ENCODE measurements at places on chromosomes 4 and X.

- peak; percentile 14 for DNase-seq
Observed at GRCh38 chr4:118224243-118224829, 128.5 kb downstream of the PRSS12 start.

- no peak for DNase-seq
Observed at GRCh38 chr4:77493829-77494551, 111.6 kb upstream of the CXCL13 start.

DNA sequence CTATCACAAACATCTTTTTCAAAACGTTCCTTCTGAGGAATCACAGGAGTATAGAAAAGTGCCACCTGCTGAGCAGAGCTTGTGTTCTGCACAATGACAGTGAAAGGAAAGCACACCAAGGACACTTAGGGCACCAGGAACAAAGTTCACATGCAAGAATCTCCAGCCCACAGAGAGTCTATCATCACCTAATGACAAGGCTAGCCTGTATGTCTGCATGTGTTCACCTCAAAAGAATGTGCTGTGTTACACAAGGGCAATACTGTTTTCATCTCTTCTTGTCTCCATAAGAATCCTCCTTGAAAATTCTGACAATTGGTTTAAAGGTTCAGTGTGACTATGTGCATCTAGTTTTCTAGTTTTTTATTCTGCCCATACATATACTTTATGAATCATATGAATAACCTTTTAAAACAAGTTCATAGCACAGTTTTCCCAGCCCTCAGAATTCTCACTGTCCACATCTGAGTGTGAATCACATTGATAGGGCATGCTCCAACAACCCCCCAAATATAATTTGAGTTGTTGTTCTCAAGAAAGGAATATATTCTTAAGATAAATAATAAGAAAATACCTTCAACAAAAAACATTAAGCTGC, 118.0 kb downstream of the PWWP3B start:
- DNase-seq: no peak

DNA sequence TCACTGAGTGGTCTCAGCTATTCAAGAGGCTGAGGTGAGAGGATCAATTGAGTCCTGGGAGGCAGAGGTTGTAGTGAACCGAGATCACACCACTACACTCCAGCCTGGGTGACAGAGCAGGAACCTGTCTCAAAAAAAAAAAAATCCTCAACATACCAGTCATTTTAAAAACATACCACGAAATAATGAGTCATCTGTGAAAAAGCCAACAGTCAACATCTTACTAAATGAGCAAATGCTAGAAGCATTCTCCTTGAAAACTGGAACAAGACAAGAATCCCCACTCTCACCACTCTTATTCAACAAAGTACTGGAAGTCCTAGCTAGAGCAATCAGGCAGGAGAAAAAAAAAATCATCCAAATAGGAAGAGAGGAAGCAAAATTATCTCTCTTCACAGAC, 104.0 kb upstream of the ARHGEF9 start:
- no peak for DNase-seq

- no peak for DNase-seq
Observed at GRCh38 chr4:180766944-180767729, 1476.1 kb upstream of the TENM3 start.

- no peak for DNase-seq
Observed at GRCh38 chrX:24412637-24413363, 52.3 kb upstream of the PDK3 start.

GRCh38 chr4:8555716-8556115, 24.5 kb upstream of the GPR78 start:
- no peak for DNase-seq

DNA sequence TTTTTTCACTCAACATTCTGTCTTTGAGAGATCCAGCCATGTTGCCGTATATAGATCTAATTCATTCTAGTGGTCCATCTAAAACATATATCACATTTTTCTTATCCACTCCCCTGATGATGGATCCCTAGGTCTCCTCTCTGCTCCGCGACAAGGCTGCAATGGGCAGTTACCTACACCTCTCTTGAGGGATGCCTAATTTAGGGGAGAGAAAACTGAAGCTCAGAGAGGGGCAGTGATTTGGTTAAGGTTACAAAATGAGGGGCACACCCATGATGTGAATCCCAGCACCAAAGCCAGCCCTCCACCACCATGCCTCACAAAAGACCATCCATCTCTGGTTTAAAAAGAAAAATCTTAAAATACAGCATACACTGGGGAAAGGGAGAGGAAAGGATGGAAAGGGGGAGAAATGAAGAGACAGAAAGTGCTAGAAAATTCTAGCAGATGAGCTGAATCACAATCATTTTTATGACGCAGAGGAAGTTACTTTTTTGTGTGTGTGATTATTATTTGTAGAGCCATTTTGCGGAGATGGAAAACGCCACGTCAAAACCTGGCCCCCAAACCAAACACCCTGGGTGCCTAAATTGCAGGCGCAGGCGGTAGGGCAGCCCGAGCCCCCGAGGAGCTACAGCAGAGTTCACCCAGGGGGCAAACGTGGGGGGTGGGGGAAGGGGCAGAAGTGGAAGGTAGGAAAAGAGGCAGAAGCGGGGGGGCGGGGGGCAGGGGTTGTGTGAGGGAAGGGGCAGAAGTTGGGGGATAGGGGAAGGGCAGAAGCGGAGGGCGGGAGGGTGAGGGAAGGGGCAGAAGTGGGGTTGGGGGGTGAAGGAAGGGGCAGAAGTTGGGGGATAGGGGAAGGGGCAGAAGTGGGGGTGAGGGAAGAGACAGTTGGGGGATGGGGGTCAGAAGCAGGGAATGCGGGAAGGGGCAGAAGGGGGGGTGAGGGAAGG, 1.3 kb upstream of the TSPYL2 start:
- DNase-seq: no peak

DNA sequence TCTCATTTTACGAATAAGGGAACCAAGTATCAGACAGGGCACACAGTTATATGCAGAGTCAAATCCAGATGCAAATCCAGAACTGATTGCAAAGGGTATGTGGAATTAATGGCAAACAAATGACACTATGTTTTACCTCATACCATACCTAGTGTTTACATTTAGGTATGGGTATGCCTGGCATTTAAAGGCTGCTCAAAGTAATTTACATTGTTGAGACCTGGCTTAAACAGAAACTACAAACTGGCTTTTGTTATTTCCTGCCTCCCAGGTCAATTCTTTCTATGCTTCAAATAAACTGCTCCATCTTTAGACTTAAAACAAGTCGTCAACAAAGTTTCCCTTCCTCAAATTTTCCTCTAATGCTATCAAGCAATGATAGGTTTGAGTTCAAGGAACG, 33.7 kb downstream of the ANKRD17 start:
- peak; percentile 11 for DNase-seq

DNA sequence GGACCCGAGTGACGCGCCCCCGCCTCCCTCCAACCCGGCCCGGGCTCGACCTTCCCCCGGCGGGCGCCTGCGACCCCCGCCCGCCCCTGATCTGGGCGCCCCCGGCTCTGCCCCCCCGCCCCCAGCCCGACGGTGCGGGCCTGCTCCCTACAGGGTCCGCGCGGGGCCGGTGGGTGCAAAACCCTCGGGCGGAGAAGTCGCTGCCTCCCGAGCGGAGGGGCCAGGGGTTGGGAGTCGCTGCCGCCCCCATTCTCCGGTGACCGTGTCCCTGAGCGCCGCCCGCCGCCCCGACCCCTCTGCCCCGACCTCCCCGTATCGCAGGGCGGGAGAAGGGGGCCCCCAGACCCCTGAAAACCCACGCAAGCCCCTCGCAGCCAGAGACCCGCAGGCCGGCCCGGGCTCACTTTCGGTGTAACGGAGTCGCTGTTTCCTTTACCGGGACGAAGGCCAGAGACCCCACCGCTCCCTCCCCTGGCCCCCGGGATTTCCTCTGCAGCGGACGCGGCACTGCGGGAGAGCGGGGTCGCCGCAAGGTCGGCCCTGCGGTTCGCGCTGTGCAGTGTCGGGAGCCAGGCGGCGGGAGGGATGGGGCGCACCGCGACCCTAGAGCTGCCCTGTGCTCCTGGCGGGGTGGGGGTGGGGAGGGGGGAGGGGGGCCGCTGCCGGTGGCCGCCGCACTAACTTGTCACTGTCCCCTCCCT, 729 bp upstream of the CPLX1 start:
- DNase-seq: no peak

- DNase-seq: peak; percentile 35
Observed at GRCh38 chr4:110059556-110060191, 138.7 kb downstream of the ELOVL6 start.

GRCh38 chrX:130170752-130171445, 863 bp upstream of the RAB33A start:
- peak; percentile 80 for DNase-seq

DNA sequence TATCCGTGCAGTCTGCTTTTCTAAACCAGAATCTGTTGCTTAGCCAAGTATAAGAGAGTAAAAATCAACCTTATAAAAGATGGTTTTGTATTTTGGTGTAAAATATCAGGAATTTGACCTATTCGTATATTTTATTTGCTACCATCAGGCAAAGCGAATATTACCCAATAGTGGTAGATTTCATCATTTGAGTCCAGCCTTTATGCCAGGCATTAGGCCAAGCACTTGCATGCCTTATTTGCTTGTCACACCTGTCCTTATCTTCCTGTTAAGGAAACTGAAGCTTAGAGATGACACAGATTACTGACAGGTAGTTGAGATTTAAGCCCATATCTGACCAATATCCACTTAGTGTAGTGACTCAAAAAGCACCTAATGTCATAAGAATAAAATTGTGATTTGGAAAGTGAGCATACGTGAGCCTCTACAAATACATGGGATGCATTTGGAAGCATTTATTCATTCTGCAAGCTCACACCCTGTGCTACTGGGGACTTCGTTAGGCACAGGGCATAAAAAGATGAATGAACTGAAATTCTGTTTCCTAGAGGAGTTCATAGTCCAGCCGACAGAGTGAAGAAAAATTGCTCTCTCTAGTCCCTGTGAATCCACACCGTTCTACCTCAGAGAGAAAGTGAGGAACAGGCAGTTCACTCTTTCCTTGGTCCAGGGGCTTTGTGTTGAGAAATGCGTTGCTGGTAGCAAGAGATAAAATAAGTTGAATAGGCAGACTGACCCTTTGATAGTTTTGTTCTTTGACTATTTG, 2.3 kb upstream of the RNF212 start:
- DNase-seq: no peak

DNA sequence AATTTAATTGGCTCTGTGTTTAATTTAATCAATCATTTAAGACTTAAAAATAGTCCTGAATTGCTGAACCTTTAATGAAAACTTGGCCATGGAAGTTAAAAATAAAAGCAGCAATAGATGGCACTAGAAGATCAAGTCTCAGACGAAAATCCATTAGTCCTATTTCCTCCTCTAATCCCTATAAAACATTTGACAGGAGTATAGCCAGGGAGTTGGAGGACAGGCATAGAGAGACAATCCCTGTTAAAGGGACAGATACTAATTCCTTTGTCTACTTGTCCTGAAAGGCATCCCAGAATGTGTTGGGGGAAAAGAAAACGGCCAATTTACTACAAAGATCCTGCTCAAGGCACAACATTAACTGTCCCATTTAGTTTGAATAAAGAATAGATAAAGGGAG, 276.3 kb upstream of the TACR3 start:
- DNase-seq: no peak

GRCh38 chrX:123121241-123121640, 62.8 kb upstream of the GRIA3 start:
- no peak for DNase-seq

GRCh38 chr4:77201857-77202256, 44.9 kb downstream of the CCNG2 start:
- DNase-seq: no peak

DNA sequence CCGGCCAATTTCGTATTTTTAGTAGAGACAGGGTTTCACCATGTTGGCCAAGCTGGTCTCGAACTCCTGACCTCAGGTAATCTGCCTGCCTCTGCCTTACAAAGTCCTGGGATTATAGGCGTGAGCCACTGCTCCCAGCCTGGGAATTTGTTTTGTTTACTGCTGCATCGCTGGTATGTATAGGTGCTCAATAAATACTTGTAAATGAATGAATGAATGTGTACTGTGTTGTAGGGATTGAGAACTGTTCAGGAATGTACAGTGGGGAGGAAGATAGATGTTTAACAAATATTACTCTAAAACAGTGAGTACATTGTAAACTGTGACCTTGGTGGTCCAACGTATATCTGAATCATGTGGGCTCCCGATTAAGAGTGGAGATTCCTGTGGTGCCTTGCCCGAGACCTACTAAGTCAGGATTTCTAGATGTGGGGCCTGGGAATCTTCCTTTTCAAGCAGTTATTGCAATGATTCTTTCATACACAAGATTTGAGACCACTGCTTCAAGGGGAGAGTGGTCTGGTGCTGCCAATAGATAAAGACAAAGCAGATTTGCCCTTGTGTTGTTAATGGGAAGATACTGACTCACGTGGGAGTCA, 41.0 kb downstream of the WWC2 start:
- DNase-seq: no peak

- no peak for DNase-seq
Observed at GRCh38 chr4:177574446-177574845, 132.2 kb upstream of the AGA start.

DNA sequence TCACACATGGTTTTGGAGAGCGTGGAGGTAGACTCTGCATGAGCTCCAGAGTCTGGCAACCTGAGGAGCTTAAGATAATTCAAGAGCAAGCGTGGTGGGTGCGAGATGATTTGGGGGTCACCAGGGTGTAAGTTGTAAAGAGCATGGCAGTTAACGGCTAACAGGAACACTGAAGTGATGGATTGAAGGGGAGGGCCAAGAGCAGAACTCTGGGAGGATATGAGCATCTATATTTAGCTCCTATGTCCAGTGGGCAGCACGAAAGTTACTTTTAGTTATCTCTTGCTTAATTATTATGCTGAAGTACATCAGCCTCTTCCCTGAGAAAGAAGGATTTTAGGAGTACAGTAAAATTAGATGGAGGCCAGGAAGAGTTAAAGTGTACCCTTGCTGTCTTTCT, 231.9 kb upstream of the HAND2 start:
- no peak for DNase-seq

DNA sequence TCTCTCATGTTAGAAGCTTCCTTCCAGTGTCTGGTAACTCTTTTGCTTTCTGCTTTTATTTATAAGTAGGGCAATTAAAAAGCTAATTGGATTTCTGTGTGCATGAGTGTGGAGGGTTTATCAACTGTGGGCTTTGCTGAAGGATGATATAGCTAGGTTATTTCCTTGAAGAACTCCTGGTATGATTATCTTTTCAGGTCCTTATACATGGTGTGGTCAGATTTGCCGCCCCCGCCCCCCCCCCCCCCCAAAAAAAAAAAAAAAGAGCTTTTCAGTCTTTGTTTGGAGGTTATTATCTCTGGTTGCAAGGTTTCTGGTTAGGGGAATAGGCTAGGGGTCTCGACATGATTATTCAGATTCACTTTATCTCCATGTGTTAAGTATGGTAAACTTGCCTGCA, 35.9 kb downstream of the MOB1B start:
- DNase-seq: no peak

- DNase-seq: no peak
Observed at GRCh38 chr4:65789341-65789740, 119.1 kb upstream of the EPHA5 start.

GRCh38 chrX:2283111-2283859, 217.5 kb downstream of the DHRSX start:
- no peak for DNase-seq

GRCh38 chr4:2101346-2102044, 42.4 kb downstream of the NAT8L start:
- no peak for DNase-seq

- no peak for DNase-seq
Observed at GRCh38 chr4:25658777-25659176, 3.1 kb downstream of the SLC34A2 start.

- no peak for DNase-seq
Observed at GRCh38 chrX:41946235-41946634, 22.9 kb upstream of the CASK start.

GRCh38 chrX:131747173-131747572, 203.3 kb downstream of the OR13H1 start:
- DNase-seq: peak; percentile 21

Data from GM13976 (cell line).